Activated gamma-delta T cell treated with anti-CD3 and anti-CD28 coated beads, Interleukin-2, amount 50 U/mL, for 16 hours (primary cell): ENCODE measurements at places on chromosomes 4 and X.

- DNase-seq: no peak
These were observed 54.1 kb downstream of the CCNI start for GRCh38 chr4:77021614-77022089.

GRCh38 chrX:7269991-7270390 lies 122.0 kb upstream of the PUDP start:
- DNase-seq: no peak

- no peak for DNase-seq
These were observed 11.2 kb downstream of the LRPAP1 start for GRCh38 chr4:3520796-3521600.

- no peak for DNase-seq
These were observed 26.7 kb upstream of the GUCY1A1 start for GRCh38 chr4:155639704-155640523.

DNA sequence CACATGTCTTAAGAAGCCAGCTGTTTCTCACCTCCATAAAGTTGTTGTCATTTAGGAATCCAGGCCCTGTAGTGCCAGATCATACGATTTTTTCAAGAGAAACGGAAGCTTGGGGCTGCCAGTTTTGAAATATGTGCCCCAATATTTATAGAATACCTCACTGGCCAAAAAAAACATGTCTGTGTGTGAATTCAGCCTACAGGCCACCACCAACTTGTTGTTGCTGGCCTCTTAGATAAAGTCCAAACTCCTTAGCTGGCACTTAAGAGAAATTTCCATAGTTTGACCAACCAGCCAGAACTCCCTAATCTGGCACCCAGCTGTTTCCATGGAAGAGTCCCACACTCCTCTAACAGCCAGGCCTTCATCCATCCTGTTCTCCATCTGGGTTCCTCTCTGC lies 74.1 kb downstream of the WDR19 start:
- no peak for DNase-seq

- DNase-seq: no peak
These were observed 543.7 kb downstream of the ARAP2 start for GRCh38 chr4:35700663-35701062.

DNA sequence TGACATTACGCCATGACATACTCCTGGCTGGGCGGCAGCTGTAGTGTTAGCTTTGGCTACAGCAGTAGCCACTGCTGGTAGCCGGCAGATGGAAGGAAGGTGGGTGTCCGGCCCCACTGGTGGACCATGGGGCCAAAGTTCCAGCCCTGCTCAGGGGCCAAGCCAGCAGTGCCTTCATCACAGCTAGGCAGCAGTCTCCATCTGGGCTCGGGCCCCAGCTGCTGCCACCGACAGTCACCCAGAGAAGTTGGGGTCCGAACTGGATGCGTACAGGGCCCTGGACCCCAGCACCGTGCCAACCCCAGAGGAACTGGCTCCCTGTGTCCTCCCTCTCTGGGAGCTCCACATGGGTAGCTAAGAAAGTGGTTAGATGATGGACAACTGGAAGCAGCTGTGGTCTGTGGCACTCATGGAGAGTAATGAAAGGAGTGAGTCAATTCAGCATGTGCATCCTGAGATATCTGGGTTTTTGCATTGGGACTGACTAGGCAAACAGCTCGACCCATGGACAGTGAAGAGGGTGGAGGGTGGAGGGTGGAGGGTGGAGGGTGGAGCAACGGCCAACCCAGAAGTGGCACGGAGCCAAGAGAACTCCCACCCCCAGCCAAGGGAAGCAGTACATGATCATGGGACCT lies 366.6 kb upstream of the GRIA3 start:
- DNase-seq: no peak
